ENCODE measurements at places on chromosomes 6 and 20.

DNA sequence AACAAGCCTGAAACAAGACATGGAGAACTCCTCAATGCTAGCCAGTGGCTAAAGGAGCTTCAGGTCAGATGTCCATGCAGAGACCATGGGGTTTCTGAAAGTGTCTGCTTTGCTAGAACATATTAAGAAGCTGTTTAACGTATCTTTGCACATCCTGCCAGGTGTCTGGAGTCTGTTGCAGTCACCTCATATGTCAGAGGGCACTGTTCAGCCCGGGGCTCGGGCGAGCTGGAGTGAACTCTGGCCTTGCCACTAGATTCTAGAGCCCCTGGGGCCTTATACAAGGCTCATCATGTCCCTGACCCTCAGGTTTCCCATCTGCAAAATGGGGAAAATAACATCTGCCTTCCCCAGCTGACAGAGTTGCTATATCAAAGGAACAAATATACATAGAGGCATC is 59.0 kb downstream of the PRDM1 start:
- no peak for DNase-seq

DNA sequence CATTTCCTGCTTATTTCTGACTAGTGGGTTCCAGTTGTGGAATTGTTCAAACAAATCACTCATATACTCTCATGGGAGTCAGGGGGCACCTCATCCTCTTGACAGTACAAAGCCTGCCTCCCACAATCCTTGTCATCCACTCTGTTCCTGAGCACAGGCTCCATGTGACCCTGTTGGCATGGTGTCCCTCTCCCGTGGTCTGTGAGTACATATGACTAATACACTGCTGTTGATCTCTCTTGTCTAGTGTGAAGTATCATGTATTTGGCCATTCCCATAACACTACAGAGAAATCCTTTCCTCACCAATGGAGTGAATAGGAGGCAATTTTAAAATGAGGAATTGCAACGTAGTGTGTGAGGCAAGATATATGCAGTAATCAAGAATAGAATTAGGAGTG is 185.3 kb downstream of the OGFRL1 start:
- peak; percentile 97 for DNase-seq

DNA sequence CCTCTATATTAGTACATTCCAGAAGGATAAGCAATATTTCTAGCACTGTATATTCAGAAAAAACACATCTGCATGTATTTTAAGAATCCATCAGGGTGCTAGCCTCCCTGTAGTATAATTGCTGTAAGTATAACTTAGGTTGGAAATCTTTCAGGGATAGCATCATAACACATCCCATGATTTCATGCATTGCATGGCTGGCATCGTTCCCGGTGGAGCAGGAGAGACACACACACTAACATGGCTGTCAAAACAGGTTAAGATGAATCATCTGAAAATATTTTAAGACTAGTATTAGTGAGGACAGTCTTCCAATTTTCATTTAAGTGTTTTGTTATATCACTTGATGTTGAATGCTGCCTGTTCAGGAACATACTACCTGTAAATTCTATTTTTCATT is 32.1 kb upstream of the CENPW start:
- DNase-seq: peak; percentile 83

DNA sequence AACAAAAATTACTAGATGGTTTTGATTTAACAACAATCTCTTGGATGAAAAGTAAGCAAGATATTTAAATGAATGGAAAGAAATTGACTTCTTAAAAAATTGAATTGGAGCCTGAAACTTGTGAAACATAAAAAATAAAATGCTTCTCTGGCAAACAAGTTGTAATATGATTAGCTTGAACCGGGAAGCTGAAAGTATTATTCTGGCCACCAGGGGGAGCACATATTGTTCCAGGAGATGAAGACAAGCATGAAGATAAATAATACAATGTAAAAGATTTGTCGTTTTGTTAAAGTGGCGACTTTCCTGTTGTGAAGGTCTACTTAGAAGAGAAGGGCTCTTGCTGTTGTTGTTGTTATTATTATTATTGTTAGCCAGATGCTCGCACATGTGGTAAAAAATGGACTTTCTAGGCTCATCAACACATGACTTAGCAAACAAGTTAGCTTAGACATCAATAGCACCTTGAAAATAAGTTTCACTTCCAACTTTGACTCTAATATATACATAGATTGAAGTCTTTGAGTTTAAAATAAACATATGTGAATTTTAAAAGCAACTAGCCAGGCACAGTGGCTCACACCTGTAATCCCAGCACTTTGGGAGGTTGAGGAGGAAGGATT is 14.2 kb downstream of the PAX1 start:
- DNase-seq: peak; percentile 57

DNA sequence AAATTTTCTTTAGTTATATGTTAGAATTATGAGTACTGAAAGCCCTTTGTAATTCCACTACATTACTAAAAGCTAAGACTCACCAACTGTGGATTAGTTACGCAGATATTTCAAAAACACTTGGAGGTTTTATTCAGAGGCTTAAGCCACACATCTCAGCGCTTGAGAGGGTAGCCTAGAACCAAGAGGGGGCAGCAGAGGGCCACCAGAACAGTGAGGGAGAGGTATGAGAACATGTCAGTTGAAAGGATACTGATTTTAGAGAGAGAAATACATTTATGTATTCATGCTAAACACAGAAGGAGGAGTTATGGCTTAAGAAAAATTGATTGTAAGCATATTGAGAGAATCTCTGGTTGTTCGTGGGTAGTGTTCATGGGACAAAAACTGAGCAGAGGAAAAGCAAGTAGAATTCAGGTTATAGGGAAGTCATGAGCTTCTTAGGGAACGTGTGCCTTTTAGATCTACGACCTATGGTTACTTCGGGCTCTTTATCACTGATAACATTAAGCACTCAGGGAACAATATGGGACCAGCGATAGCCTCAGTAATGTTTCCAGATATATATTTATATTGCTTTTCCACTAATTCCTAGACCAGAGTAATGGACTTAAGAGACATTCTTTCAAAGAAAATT is 20.4 kb upstream of the SERINC1 start:
- DNase-seq: peak; percentile 73

DNA sequence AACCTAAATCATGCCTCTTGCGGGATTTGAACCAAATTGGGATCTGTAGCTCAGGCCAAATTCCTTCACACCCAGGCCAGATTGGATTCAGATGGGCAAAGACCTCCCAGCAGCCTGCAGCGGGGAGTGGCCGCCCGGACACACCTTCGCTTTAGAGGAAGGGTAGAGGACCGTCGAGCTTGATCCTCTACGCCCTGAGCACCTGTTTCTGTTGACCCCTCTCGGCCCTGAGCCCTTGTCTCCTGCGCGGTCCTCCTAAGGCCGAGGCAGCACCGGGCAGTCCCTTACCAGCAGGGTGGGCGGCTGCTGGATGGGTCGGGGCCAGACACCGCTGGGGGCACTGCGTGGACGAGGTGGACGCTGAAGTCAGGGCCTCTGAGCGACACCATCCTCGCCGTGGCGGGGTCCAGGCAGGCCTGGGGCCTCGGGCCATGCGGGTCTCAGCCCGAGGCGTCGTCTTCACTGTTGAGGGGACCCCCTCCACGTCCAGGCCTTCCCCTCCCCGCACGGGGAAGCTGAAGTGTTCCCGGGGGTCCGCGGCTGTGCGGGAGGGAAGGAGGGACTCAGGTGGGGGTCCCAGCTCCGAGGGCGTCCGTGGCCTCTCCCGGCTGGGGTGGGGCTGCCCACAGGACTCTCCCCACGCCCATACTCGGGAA is 114.8 kb downstream of the SMOC2 start:
- no peak for DNase-seq

DNA sequence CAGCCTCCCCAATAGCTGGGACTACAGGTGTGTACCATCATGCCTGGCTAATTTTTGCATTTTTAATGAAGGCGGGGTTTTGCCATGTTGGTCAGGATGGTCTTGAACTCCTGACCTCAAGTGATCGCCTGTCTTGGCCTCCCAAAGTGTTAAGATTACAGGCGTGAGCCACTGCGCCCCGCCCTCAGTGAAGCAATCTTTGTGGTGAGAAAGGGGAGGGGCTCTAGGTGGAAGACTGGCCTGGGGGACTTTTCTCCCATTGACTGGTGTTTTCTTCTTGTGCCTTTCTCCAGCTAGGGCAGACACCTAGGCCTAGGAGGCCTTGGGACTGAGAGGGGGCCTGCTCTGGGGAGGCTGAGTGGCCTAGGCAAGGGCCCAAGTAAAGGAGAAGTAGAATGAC is 84.1 kb downstream of the DNAAF9 start:
- peak; percentile 21 for DNase-seq

- peak; percentile 41 for DNase-seq
Measured at GRCh38 chr20:45373353-45374100, 4.6 kb downstream of the TP53TG5 start.

GRCh38 chr6:42482174-42482573 is 30.4 kb upstream of the TRERF1 start:
- no peak for DNase-seq

GRCh38 chr20:6583134-6583738 is 184.2 kb upstream of the BMP2 start:
- peak; percentile 62 for DNase-seq

- DNase-seq: no peak
Measured at GRCh38 chr6:135797361-135797760, 54.1 kb upstream of the PDE7B start.

- no peak for DNase-seq
Measured at GRCh38 chr20:46588532-46589511, 38.4 kb upstream of the OCSTAMP start.

GRCh38 chr20:19502169-19502568 is 255.9 kb upstream of the RIN2 start:
- DNase-seq: no peak

- DNase-seq: no peak
Measured at GRCh38 chr20:20051767-20052073, 546 bp downstream of the CRNKL1 start.

DNA sequence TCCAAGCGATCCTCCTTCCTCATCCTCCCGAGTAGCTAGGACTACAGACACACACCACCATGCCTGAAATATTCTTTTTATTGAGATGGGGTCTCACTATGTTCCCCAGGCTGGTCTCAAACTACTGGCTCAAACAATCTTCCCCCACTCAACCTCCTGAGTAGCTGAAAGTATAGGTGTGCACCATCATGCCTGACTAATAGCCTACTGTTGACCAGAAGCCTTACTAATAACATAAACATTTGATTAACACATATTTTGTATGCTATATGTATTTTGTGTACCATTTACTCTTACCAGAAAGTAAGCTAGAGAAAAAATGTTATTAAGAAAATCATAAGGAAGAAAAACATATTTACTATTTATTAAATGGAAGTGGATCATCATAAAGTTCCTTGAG is 11.9 kb upstream of the WFDC10A start:
- DNase-seq: no peak

DNA sequence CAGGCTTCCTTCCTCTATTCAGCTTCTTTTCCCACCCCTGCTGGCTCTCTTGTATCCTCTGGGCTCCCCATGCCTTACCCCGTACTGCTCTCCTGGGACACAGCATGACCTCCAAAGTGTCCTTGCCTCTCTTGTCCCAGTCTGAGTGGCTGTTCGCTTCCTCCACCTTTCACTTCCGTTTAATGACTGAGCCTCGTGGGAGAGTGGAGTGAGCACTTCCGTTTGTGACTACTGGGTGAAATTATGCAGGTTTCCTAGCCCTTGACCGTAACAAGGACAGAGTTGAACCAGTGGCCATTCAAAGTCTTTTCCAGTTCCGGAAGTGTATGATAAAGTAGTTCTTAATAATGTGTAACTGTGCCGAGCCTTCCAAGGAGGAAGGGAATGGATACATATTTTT is 109.2 kb downstream of the ARID1B start:
- peak; percentile 28 for DNase-seq

GRCh38 chr6:95518630-95519227 is 58.6 kb upstream of the MANEA start:
- DNase-seq: no peak

- peak; percentile 7 for DNase-seq
Measured at GRCh38 chr6:72080260-72080941, 194.1 kb downstream of the RIMS1 start.

DNA sequence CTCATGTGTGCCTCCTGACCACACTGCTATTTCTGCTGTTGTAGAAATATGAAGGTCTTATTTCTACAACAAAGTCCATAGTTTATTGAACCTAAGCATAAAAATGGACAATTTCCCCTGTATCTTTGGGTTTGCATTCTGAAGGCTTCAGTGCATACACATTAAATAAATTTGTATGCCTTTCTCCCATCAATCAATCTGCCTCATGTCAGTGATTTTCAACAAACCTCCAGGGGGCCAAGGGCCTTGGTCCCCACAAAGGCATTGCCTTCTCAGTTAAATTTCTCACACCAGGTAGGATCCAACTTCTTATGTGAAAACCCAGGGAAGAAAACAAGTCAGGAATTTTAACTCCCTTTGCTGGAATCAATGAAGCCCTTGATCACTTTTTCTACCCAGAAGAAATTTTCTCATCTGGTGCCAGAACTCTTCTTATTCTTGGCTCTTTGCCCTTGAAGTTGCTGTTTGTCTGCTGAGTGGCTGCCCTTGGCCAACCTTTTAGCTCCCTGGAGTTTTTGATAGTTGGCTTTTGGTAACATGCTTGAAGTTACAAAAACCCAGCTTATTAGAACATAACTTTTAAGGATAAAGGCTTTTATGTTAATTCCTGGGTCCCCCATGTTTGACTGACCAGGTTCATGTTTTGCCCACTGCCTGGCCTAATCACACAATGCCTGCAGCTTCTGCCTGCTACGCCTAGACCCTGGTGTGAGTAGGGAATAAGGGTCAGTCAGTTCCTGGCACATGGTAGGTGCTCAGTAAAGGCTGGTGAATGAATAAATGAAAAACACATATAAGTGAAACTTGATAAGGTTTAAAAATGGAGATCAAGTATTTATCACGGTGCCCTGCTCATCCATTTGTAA is 37.0 kb downstream of the SHLD1 start:
- DNase-seq: peak; percentile 60

DNA sequence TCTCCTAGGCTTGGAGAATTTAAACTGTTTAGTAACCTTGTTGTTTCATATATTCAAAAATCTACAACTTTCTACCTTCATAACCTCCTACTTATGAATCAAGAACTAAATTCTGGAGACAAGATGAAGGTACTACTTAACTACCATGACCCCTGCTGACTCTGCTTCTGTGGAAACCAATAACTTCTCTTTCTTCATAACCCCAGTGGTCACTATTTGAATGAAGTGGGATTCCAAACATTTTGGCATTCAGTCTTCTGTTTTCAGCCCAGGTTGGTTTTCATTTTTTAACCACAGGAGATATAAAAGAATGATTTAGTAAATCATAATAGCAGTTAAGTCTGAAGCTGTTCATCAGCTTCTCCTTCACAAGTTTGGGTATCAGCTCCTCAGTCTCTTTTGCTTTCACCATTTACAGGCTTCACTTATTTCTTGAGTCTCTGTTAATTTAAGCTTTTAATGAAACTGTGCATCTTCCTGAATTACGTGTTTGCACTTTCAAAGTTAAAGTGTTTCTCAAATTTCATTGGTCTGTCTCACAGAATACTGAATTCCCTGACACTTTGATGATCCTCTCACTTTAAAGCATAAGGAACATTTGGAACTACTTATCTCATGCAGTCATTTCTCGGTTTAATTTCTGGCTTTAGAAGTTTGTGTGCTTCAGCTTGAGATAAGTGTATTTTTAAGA is 9.5 kb downstream of the SENP6 start:
- no peak for DNase-seq

- DNase-seq: peak; percentile 99
Measured at GRCh38 chr20:1816384-1817381, 78.5 kb upstream of the SIRPA start.

Measured in M059J (cell line).